ENCODE measurements at places on chromosomes 6 and 20.

DNA sequence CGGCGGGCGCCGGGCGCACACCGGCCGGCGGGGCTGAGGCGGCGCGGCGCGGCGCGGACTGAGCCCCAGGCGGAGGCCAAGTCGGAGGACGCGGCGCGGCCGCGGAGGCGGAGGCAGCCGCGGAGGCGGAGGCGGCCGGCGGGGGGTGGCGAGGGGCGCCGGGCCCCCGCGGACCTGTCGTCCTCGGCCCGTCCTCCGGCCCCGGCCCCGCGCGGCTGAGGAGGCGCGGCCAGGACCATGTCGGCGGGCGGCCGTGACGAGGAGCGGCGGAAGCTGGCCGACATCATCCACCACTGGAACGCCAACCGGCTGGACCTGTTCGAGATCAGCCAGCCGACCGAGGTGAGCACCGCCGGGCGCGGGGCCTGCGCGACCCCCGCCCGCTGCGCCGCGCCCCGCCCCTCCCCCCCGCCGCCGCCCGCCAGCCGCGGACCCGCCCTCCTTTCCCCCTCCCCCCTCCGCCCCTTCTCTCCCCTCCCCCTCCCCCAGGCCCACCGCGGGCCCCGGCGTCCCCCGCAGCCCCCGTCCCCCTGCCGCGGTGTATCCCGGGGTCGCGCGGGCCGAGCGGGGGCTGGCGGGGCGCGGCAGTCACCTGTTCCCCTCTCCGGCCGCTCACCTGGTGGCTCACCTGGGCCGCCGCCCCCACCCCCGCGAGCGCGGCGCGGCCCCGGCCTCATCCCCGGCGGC is at the start of gene AFDN:
Gene AFDN (plus strand): TSS at position 16 of the 687 bp plus-strand sequence. CDS start 222 bp downstream, at position 238.
- DNase-seq, result no peak

DNA sequence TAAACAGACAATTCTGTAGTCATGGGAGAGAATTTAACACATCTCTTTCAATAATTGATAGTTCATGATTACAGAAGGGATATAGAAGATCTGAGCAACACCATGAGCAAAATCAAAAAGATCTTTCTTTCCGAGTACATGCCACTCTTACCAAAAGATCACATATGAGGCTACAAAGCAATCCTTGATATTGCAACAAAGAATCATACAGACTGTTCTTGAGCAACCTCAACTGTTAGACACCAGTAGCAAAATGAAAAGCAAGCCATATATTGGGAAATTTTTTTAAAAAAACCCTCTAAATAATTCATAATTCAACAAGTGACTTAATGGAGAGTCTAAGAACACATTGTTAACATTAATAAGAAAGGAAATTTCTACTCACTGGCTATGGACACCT is 3.6 kb upstream of the CD83 start:
- no peak for DNase-seq

- DNase-seq, result no peak
These were observed 176.4 kb upstream of the MYLIP start for GRCh38 chr6:15952231-15953151.

- DNase-seq, result no peak
These were observed 890.6 kb downstream of the KIF16B start for GRCh38 chr20:15682690-15683089.

GRCh38 chr20:46743088-46743487 is 33.6 kb downstream of the SLC2A10 start:
- no peak for DNase-seq

Data from CD8-positive, alpha-beta memory T cell (primary cell).